Naive B cell (primary cell): ENCODE measurements at places on chromosomes 16 and 17. TPM values are rescaled to one million over a fixed set of nuclear protein-coding genes. Genes with fewer than 3 reads are reported as not detected.
A peak's percentile ranks its signal among the peaks of the same experiment; 100 is the strongest.

Gene EMP2
- not detected for polyA plus RNA-seq

Gene ABCA8
- not detected for polyA plus RNA-seq

Gene DNAI2
- polyA plus RNA-seq: not detected

GRCh38 chr17:19683117-19683516 is 33.3 kb downstream of the SLC47A2 start:
- no peaks in the 10 kb centered on the region for H3K4me1 ChIP-seq
- DNase-seq: no peak
- H3K27me3 ChIP-seq: no peaks in the 10 kb centered on the region
- no peak overlapping the region for H3K4me3 ChIP-seq

DNA sequence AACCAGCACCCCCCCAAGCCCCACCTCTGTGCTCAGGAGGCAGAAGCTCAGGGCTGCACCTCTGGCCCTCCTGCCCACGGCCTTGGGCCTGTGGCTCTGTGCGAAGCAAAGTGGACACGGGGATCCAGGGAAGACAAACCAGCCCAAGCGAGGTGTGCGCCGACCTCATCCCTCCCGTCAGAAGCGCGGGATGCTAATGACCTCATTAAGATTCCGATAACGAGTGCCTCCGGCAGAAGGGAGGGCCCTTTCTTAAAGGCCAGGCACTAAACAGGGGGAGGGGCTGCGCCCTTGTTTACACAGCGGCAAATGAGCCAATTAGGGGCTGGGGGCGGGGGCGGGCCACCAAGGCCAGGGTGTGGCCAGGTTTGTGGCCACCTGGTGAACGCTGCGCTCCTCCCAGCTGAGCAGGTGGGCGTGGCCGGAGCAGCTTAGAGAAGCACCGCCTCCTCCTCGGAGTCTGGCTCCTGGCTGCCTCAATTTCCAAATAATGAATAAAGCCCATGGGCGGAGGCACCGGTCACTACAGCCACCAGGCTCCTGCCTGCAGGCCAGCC is 3.2 kb downstream of the CBX4 start:
- peaks cover 32% of the 10 kb centered on the region for H3K4me1 ChIP-seq
- no peak for DNase-seq
- no peak overlapping the region for H3K4me3 ChIP-seq
- H3K27me3 ChIP-seq: peaks cover 6% of the 10 kb centered on the region

DNA sequence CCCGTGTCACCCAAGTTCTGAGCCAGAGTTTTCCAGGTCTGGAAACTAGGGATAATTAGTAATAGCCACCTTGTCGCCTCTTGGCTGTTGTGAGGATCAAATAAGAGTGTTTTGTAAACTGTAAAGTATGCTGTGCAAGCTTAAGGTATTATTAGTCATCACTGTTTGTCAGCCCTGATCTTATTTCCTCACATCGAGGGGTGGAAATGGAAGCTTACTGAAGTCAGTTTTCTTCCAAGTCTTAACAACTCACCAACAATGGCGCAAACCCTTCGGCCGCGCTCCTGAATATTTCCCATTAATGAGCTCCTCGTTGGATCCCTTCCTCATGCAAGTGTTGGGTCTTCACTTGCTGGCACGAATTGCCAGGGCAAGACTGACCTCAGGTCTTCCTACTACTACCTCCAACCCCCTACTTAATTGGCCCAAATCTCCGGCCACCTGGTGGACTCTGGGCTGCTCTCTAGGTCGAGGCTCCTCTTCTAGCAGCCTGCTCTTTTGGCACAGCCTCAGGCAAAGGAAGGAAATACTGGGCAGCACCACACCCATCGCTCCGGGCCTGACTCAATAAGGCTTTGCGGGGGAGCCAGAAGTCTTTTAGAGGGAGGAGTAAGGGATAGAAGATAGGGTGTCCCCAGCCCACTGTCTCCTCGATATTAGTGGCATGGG is 885 bp upstream of the SLC35B1 start:
- peaks cover 23% of the 10 kb centered on the region for H3K36me3 ChIP-seq
- H3K27me3 ChIP-seq: no peaks in the 10 kb centered on the region
- H3K4me3 ChIP-seq: peak overlapping the region; percentile 93
- peak overlapping the region; percentile 98 for H3K27ac ChIP-seq

- no peaks in the 10 kb centered on the region for H3K27me3 ChIP-seq
- no peak for DNase-seq
- peaks cover 8% of the 10 kb centered on the region for H3K36me3 ChIP-seq
These were observed 14.1 kb downstream of the DHRS7B start for GRCh38 chr17:21140911-21141310.

GRCh38 chr17:54085934-54086333 is 263.2 kb downstream of the KIF2B start:
- no peak overlapping the region for H3K4me3 ChIP-seq
- no peak overlapping the region for H3K27ac ChIP-seq
- H3K36me3 ChIP-seq: no peaks in the 10 kb centered on the region
- H3K4me1 ChIP-seq: no peaks in the 10 kb centered on the region
